ENCODE measurements at places on chromosomes 11 and 22.

DNA sequence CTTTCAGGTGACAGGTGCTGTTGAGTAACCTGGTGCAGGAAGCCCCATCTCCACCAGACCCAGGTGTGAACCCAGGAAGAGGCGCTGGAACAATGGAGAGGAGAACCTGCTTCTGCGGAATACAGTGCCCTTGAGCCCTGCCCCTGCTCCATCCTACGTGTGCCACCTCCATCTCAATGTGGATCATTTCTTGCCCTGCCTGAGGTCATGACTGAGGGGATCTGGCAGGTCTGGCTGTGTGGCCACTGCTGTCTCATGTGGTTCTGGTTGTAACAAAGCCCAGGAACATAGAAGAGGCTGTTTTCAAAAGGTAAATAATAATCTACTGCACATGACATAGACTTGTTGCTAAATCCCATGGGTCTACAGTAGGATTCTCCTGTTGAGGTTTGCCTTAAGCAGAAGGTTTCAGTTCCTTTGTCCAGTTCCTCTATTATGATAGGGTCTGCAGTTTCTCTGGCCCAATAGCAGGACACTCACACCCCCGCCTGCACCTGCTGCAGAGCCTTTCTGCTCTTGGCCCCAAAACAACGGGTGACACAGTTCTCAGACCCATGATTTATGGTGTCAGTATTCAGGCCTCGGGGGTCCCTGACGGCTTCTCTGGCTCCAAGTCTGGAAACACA lies 113.5 kb upstream of the IGLL5 start:
- no peak for DNase-seq

- DNase-seq: no peak
Measured at GRCh38 chr11:112004389-112004788, 20.8 kb upstream of the DLAT start.

GRCh38 chr11:126431401-126432064 lies 76.0 kb downstream of the ST3GAL4 start:
- no peak for DNase-seq

- DNase-seq: no peak
Measured at GRCh38 chr11:34963351-34963750, 46.9 kb downstream of the PDHX start.

DNA sequence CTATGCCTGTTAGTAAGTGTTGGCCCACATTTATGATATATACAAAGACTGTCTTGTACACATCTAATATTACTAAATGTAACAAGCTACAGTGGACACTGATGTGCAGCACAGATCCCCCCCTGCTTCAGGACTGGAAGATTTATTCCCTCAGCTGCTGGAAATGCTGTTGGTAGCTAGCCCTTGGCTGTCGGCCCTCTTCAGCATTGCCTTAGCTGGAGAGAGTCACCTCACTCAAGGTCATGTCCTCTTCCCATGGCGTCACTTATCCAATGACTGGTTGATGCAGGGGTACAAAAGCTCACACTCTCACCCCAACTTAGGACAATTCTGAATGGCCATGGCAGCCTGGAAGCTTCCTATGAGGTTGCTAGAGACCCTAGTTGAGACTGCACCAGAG lies 312.7 kb downstream of the SOX6 start:
- no peak for DNase-seq

- DNase-seq: no peak
Measured at GRCh38 chr11:20111871-20112270, 48.4 kb downstream of the DBX1 start.

DNA sequence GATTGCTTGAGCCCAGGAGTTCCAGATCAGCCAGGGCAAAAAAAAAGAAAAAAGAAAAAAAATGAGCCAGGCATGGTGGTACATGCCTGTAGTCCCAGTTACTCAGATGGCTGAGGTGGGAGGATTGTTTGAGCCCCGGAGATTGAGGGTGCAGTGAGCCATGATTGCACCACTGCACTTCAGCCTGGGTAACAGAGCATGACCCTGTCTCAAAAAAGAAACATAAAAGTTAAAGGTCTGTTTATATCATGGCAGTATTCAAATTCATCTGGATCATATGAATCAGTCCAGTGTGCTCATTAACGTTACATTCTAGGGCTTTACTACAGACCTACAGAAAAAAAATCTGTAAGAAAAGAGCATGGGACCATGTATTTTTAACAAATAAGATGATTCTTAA lies 13.9 kb downstream of the HSD17B12 start:
- DNase-seq: no peak

DNA sequence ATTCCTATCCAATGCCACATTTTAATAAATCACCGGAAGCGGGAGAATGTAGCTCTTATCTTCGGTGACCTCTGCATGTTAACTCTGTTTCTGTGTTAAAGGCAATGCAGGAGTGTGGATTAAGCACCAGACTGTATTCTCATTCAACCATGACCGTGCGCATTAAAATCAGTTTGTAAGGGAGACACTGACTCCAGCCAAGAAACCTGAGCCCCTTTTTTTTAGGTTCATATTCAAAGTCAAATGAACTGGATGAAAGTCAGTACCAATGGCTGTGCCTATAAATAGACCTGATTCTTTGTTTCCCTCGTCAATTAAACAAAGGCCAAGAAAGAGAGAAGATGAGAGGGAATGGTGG lies 32.2 kb downstream of the C11orf91 start:
- DNase-seq: peak; percentile 70

GRCh38 chr11:48150213-48150612 lies 66.4 kb upstream of the OR4B1 start:
- no peak for DNase-seq

DNA sequence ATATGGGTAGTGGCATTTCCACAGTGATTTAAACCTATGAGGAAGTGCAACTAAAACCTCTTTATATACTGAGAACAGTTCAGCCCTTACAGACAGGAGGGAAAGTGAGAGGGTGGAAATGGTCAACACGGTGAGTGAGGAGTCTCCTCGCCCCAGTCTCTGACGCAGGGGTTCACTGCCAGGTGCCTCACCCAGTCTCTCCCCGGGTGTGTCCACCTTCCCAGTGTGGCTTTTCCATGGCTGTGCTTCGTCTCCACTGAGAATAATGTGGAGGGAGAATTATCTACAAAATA lies 116.6 kb upstream of the TOP3B start:
- no peak for DNase-seq

DNA sequence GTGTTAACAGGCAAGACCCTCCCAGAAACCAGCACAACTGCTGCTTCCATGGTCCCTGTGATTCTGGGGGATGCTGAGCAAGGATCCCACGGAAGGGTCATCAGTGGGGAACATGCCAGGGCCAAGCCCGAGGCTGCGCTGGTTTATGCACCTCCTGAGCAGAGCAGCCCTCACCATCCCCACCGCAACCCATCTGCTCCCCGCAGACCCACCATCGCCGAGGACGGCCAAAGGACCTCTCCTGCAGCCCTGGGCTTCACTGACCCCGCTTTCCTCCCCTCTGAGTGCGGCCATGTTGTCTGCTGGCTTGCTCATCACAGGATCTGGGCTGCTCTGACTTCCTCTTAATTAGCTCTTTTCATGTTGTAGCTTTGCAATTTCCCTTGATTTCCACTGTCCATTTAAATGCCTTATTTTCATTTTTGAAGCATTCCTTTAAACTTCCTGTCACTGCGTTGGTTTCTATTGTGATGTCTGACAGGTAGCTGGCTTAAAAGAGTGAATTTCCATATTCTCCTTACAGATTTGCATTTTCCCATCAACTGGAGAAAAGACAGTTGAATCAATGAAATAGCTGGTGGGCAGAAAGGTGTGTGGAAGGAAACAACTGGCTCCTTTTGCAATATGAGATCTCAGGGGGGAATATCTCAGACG lies 14.9 kb downstream of the TP53AIP1 start:
- DNase-seq: no peak

DNA sequence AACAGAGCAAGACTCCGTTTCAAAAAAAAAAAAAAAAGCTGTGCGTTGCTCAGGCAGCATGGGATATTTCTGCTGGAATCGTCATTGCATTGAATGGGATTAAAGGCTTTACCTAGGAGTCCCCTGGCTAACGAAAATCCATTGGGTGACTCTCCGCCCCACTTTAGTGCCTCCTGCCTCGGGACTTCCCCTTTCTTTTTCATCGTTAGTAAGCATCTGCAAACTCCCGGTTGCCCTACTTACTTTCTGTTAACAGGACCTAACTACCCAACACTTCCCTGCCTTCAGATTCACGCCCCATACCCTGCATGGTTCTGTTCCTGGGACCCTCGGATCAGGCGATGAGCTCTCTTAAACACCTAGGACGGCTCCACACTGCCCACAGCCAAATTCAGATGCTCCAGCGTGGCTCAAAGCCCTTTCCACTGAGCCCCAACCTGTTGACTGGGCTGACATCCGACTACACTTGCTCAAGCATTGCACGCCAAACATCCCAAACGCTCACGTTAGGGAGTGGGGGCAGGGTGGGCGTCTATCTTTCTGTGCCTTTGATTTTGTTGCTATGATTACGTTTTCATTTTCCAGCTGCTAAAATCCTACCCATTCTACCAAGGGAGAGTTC lies 143.8 kb downstream of the ST3GAL4 start:
- DNase-seq: no peak
